Naive thymus-derived CD8-positive, alpha-beta T cell (primary cell): ENCODE measurements at places on chromosomes 4 and X.

GRCh38 chrX:129641941-129642340 is 12.8 kb downstream of the APLN start:
- H3K27me3 ChIP-seq: no peaks in the 10 kb centered on the region
- H3K4me1 ChIP-seq: no peaks in the 10 kb centered on the region
- H3K4me3 ChIP-seq: no peak overlapping the region
- DNase-seq: no peak
- no peaks in the 10 kb centered on the region for H3K36me3 ChIP-seq
- H3K27ac ChIP-seq: no peak overlapping the region

- H3K36me3 ChIP-seq: no peaks in the 10 kb centered on the region
- H3K4me3 ChIP-seq: no peak overlapping the region
- no peaks in the 10 kb centered on the region for H3K27me3 ChIP-seq
- no peaks in the 10 kb centered on the region for H3K4me1 ChIP-seq
- no peak for DNase-seq
Observed at GRCh38 chr4:20176881-20177280, 74.8 kb upstream of the SLIT2 start.

DNA sequence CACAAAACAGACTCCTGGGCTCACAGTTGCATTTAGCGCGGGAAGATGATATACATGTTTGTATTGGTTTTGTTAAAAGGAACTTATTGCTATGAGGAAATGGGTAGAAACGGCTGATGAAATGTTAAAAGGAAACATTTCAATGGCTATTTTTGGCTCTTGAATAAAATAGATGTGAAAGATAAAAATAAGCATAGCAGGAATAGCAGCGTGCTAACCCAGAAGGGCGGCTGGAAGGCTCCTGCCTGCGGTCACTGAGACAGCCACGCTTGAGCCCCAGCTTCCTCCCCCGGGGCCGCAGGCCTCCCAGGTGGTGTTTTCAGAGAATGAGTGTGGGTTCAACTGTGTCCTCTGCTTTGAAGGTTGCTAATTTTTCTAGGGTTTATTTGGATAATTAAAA is 35.0 kb upstream of the CLCN4 start:
- H3K27me3 ChIP-seq: no peaks in the 10 kb centered on the region
- H3K36me3 ChIP-seq: peaks cover 3% of the 10 kb centered on the region
- no peak overlapping the region for H3K4me3 ChIP-seq
- peak overlapping the region; percentile 67 for H3K27ac ChIP-seq

- H3K4me3 ChIP-seq: peak overlapping the region; percentile 88
- peaks cover 40% of the 10 kb centered on the region for H3K4me1 ChIP-seq
- no peak for DNase-seq
- peaks cover 24% of the 10 kb centered on the region for H3K27me3 ChIP-seq
- no peak overlapping the region for H3K27ac ChIP-seq
Observed at GRCh38 chr4:4852591-4853362, 6.7 kb upstream of the MSX1 start.

DNA sequence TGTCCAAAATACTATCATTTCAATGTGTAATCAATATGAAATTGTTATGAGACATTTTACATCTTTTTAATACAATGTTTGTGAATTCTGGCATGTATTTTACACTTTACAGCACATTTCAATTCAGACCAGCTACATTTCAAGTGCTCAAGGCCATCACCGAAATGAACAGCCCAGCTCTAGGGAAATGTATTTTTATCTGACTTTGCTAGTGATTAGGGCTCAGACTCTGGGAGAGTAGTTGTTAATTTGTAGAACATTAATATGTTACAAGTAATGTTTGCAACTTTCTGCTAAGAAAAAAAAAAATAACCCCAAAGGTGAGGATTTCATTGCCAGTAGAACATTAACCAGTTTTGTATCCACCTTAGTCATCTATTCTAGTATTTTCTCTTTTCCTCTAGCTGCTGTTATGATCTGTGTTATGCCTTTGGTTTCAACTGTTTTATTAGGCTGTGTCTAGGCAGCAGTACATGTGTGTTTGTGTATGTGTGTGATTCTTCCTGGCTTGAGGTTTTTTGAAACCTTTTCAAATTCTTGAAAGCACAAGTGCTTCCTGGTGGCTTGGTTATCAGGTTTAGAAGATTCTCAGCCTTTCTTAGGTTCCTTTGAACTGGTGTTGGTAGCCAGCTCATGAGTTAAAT is 125.9 kb downstream of the NSUN7 start:
- no peak overlapping the region for H3K27ac ChIP-seq
- H3K27me3 ChIP-seq: peaks cover 10% of the 10 kb centered on the region
- H3K4me3 ChIP-seq: no peak overlapping the region
- peaks cover 4% of the 10 kb centered on the region for H3K4me1 ChIP-seq

GRCh38 chr4:145183023-145183422 is 2.6 kb upstream of the OTUD4 start:
- DNase-seq: no peak
- no peaks in the 10 kb centered on the region for H3K27me3 ChIP-seq
- H3K4me3 ChIP-seq: no peak overlapping the region
- H3K4me1 ChIP-seq: peaks cover 17% of the 10 kb centered on the region
